ENCODE measurements at places on chromosomes 12 and 14.

GRCh38 chr14:103030741-103031565 is 26.4 kb downstream of the CDC42BPB start:
- no peak for DNase-seq

DNA sequence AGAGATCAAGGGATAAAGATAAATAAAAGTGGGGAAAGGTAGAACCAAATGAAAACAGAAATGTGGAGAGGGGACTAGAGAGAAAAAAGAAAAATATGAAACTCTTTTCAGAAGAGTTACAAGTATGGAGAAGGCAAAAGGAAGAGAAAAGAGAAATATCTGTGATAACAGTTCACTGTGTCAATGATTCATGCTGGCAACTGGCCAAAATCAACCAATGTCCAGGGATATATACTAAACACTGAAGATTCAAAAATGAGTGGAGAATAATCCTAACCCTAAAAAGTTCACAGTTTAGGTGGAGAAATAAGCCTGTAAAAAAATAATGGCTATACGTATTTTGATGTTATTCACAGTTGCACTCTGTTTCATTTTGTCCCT is 372.3 kb upstream of the KITLG start:
- no peak for DNase-seq

GRCh38 chr12:64099397-64099796 is 122.7 kb downstream of the KICS2 start:
- DNase-seq: no peak

DNA sequence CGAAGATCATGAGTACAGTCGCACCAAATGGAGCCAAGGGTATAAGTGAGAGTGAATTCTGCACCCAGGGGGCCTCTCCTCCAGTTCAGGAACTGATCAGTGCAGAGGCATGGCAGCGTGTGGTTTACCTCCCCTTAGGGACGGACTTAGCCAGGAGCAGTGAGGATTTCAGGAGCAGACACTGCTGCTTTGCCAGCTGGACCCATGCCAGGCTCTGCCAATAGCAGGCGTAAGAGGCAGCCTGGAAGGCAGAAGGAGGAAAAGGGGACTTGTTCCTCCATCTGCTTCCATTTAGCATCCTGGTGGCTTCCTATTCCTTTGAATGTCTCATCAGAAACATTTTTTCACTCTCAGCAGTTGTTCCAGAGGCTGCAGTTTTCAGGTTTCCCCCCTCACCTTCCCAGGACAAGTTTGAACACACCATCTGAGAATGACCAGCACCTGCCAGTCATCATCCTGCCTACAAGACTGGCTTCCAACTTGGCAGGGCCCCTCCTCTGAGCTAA is 137.0 kb upstream of the LMNTD1 start:
- no peak for DNase-seq

- DNase-seq: no peak
Observed at GRCh38 chr14:88584451-88584850, 21.6 kb downstream of the ZC3H14 start.

- DNase-seq: no peak
Observed at GRCh38 chr12:79331870-79332269, 358.9 kb downstream of the PAWR start.

- DNase-seq: no peak
Observed at GRCh38 chr12:40693207-40693821, 1.1 kb downstream of the CNTN1 start.

GRCh38 chr14:86802726-86803125 is 1190.3 kb downstream of the GALC start:
- DNase-seq: no peak

DNA sequence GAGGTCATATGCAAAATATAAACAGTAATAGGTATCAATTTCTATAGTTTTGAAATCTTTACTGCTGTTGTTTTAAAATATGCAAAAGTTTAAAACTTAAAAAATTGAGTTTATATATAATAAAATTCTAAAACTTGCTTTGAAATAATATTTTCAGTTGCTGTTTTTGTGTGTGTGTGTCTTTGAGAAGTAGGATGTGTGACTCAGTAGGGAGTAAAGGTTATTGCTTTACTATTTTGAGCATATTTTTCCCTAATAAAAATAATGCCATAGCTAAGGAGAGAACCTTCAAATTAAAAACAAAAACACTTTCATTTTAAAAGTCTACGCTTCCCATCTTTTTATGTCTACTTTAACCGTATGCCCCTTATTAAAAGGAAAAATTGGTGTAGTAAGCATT is 238.1 kb downstream of the FBXL14 start:
- DNase-seq: no peak

- DNase-seq: no peak
Observed at GRCh38 chr12:130481392-130481879, 143.7 kb downstream of the PIWIL1 start.

GRCh38 chr12:96383371-96383770 is 16.9 kb downstream of the CDK17 start:
- DNase-seq: no peak

- DNase-seq: no peak
Observed at GRCh38 chr14:89011355-89012281, 187.2 kb downstream of the TTC8 start.

DNA sequence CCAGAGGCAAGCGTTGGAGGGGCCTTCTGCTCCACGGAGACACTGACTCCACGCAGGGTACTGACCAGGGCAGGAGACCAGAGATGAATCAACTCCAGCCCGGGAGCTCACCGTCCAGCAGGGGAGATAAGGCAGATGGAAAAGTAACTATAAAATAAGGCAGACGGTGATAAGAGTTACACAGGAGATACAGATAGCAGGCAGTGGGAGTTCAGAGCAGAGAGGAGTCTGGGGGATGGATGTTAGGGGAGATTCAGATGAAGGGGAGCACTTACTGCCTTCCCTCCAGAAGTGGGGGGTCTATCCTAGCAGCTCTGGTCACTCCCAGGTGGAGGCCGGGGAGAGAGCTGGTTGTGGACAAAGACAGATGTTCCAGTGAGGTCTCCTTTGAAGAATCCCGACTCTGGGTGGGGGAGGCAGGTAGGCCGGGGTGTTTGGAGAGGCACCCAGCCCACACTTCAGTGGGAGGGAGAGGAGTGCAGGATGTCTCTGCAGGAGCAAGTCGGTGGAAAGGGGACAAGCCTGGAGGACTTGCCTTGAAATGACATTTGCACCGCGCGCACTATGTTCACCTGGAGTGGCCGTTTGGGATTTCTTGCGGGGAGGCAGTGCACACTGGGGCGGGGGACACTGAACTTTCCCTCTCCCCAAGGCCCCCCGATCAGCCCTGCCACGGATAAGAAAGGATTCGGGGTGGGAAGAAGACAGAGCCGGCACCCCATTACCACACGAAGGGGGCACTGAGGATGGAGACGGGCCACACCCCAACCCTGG is 1.2 kb downstream of the PITPNM2 start:
- no peak for DNase-seq

- no peak for DNase-seq
Observed at GRCh38 chr12:42705863-42706262, 116.3 kb upstream of the PRICKLE1 start.

GRCh38 chr12:106446419-106447092 is 89.0 kb downstream of the POLR3B start:
- no peak for DNase-seq

DNA sequence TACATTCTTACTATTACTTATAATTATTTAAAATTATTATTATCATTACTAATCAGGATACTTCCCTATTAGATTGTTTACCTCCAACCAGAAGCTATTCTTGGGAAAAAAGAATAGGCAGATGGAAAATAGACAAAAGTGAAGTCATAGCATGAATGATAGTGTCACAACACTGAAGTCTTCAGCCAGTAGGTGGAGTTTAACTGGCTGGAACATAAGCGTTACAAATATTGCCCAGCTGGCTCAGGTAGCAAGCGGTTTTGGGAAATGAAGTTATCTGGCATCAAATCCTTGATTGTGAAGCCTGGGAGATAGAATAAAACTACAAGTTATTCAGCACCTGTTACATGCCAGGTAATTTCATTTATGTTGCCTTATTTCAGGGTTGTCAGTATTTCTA is 762.9 kb downstream of the C12orf50 start:
- DNase-seq: peak; percentile 1

DNA sequence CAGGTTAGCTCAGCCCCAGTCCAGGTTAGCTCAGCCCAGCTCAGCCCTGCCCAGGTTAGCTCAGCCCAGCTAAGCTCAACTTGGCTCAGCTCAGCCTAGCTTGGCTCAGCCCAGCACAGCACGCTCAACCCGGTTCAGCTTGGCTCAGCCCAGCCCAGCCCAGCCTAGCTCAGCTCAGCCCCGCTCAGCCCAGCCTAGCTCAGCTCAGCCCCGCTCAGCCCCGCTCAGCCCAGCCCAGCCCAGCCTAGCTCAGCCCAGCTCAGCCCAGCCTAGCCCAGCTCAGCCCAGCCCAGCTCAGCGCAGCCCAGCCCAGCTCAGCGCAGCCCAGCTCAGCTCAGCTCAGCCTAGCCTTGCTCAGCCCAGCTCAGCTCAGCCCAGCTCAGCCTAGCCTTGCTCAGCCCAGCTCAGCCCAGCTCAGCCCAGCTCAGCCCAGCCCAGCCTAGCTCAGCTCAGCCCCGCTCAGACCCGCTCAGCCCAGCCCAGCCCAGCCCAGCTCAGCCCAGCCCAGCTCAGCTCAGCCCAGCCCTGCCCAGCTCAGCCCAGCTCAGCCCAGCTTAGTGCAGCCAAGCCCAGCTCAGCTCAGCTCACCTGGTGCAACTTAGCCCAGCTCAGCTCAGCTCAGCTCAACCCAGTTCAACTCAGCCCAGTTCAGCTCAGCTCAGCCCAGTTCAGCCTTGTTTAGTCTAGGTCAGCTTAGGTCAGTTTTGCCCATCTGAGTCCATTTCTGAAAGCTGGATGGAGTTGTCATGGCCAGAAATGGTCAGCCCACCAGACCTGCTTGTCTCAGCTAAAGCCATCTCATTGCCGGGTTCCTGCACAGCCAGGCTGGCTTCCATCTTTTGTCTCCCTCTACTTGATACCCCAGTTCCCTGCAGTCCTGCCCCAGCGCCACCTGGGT is 333.6 kb downstream of the TMEM121 start:
- DNase-seq: no peak

- DNase-seq: no peak
Observed at GRCh38 chr14:30960216-30960615, 65.2 kb upstream of the AP4S1 start.
